ENCODE measurements at places on chromosomes 3 and 15.

DNA sequence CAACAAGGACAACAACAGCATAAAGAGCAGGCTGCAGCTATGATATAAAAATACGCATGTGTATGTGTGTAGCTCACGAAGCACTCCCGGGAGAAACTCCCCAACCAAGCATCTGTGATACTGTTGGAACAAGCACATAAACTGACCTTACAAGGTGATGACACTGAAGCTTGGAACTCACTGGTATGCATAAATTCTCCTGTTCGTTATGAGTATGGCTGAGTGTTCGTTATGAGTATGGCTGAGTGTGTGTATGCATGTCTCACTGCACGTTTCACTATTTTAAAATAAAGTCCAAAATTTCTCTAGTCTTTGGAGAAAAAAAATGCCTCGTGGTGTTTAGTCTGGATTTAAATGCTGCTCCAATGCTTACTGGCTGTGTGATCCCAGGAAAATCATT is 256.8 kb downstream of the RORA start:
- peak; percentile 95 for DNase-seq

DNA sequence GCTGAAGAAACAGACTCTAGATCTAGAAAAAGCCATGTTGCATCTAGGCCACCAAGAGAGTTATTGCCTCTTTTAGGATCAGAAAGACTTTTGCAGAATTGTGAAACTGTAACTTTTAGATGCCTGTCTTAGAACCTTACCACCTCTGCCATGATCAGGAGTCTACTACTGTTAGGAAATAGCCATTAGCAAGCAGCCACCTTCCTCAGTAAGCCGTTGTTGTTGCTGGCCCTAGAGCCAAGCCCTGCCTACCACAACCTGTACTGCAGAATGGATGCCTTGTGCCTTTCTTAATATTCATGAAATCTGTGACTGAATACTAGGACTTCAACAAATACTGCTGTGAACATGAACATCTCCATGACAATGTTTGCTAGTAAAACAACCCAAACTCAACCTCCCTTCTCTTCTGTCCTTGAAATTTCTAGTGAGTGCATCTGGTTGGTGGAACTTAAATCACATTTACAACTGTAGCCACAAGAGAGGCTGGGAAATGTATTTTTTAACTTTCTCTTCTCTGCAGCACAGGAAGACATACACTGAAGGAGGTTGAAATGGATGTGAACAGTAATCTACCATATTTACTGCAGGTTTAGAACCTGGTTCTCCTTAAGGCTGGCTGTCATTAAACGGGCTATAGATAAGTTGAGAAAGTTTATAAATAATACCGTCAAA is 20.7 kb downstream of the RASA2 start:
- DNase-seq, result no peak

GRCh38 chr3:104987859-104988258 is 378.9 kb upstream of the ALCAM start:
- DNase-seq, result peak; percentile 1

- no peak for DNase-seq
Observed at GRCh38 chr3:193828477-193828876, 235.5 kb downstream of the OPA1 start.

GRCh38 chr15:72475674-72476073 is 1.5 kb downstream of the ARIH1 start:
- no peak for DNase-seq

DNA sequence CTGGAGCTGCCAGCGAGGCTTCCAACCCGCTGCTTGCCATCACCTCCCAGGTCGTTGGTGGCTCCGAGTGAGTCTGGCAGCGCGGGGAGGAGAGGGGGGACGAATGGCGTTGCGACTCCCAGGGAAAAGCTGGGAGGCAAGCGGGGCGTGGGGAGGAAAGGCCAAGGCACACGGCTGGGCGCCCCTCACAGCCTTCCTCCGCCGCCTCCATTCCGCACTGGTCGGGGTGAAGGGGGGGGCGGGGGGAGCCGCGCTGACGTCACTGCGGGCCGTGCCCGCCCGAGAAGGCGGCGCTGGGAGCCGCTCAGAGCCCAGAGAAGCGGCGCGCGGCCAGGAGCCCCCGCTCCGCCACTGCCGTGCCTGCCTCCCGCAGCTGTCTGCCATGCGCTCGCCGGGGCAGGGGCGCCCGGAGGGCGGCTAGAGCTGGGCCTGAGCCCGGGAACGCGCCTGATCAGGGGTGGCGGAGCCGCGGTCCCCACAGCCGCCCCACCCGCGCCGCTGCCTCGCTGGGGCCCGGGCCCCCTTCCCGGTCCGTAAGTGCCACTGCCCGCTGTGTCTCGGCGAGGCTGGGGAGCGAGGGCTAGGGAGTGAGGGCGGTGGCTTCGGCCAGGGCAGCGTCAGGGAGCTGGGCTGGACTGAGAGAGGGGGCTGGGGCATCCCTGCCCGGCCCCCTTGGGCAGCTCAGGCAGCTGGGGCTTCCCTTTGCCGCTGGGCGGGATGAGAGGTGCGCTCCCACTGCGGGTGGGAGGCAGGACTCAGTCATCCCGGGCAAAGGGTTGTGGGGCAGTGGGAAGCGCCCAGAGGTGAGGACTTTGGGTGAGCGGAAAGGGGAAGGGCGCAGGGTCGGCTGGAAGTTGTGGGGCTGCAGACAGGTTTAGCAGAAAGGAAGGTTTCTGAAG is 27.8 kb upstream of the POLG start:
- no peak for DNase-seq

DNA sequence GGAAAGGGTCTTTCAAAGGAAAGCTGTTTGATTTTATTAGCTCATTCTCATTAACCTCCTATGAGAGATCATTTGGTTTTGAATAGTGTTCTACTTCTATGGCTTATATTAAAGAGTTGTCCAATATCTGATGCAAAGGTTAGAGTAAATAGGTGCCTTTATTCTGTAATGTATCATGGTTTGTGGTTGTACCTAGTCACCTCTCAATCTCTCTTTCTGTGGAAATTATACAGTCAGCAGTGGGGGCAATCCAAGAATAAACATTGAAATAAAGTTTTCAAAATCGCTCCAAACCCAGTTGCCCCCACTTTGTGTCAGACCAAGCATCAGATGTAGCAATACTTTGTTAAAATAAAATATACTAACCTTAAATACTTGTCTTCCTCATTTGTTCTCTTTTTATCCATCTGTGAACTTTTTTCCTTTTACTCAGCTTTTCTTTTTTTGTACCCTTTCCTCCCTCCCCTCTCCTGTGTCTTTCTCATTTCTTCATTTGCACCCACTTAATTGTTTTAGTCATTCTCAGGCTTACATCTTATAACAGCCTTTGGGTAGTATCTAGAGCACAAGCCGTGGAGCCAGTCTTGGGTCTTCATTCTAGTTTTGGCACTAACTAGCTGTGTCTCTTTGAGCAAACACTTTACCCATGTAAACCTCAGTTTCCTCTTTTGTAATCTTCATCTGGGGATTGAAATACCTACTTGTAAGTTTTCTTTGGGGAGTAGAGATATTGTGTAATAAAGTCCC is 16.7 kb downstream of the CMSS1 start:
- no peak for DNase-seq

DNA sequence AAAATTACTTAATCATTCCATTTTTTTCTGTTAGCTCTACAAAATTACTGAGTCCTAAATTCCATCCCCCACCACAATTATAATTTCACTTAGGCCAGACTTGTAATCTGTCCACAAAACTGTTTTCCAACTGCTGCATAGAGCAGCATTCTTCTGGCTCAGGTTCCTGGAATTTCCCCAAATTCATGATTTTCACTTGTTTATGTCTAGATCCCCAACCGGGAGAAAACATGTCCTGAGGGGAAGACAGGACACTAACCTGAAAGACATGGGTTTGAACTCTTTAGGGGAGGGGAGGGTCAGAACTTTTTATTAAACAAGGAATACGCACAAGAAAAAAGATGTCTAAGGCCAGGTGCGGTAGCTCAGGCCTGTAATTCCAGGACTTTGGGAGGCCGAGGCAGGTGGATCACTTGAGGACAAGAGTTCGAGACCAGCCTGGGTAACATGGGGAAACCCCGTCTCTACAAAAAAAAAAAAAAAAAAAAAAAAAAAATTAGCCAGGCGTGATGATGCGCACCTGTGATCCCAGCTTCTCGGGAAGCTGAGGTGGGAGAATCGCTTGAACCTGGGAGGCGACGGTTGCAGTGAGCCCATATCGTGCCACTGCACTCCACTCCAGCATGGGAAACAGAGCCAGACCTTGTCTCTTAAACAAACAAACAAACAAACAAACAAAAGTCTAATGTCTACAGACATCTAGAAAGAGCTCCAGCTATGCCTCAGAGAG is 1.5 kb downstream of the ETFA start:
- DNase-seq, result peak; percentile 31

DNA sequence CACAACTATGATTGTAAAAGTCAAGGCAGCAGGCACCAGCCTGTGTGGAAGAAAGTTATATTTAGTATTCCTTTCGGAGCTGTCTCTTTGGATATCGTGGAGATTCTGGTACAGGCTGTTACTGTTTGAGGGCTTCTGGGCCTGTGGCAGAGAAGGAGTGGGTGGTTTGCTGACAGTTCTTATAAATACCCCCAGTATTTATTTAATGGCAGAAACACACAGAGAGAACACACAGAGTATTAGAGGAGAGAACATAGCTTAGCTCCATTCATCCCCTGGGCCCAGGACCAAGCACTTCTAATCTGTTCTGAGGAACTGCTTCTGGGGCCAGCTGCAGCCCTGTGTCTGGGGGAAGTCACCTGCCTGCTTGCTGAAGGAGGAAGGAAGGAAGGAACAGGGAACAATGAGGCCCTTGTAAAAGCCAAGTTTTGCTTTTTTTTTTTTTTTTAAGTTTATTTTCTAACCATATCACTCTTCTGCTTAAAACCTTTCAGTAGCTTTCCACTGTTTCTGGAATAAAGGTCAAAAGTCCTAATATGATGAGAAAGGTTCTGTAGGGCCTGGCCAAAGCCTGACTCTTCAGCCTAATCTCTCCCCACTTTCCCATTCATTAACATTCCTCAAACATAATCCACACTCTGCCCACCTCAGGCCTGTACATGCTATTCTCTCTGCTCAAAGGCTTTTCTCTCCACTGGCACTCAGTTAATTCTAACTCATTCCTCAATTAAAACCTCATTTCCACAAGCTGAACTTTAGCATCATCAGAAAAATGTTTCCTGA is 11.8 kb upstream of the PP2D1 start:
- DNase-seq, result no peak

GRCh38 chr15:77002954-77003912 is 8.3 kb downstream of the PSTPIP1 start:
- no peak for DNase-seq

GRCh38 chr3:54120657-54121413 is 1.5 kb upstream of the CACNA2D3 start:
- DNase-seq, result peak; percentile 32
